CD4-positive, alpha-beta T cell treated with Interferon gamma for 1 hour (primary cell): ENCODE measurements at places on chromosomes 2 and 18.

DNA sequence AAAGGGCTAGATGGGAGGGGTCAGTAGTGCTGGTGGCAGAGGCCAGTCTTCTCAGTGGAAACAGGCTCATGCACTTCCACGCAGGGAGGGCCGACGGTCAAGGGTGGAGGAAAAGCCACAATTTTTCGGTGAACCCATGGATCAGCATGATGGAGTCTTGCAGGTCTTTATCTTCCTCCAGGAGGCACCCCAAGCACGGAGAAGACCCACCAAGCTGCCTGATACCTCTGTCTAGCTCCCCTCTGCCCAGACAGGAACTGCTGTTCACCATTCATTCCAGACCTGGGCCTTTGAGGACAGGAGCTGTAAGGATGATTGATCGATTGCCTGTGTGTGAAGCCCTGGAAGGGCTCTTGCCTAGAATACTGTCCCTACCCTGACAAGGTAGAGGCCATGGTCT lies 2.8 kb upstream of the LRRFIP1 start:
- DNase-seq = no peak

- no peak for DNase-seq
Measured at GRCh38 chr2:96240341-96241038, 25.3 kb downstream of the TMEM127 start.

DNA sequence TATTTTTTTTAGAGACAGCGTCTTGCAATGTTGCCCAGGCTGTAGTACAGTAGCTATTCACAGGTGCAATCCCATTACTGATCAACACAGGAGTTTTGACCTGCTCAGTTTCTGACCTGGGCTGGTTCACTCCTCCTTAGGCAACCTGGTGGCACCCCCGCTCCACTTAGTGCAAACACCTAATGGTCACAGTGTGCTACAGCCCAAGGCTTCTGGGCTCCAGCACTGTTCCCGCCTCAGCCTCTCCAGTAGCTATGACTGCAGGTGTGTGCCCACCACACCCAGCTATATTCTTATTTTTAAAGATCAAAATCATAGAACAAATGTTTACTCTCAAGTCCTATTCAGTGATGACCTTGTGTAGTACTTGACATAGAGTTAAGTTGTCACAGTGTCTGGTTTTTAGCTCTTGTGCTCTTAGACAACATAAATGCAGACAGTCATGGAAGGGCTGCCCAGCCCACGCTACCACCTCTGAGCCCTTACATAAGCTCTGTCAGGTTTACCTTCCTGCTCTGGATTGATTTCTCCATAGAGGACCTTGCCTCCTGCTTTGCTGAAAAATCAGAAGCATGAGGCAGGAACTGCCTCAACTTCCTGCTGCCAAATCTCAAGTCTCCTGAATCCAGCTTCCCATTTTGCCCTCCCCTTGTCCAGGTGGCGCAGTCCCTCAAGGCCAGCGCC lies 82.2 kb upstream of the SLC1A4 start:
- DNase-seq = no peak

- DNase-seq = no peak
Measured at GRCh38 chr2:174337337-174338146, 2.8 kb downstream of the SP9 start.

DNA sequence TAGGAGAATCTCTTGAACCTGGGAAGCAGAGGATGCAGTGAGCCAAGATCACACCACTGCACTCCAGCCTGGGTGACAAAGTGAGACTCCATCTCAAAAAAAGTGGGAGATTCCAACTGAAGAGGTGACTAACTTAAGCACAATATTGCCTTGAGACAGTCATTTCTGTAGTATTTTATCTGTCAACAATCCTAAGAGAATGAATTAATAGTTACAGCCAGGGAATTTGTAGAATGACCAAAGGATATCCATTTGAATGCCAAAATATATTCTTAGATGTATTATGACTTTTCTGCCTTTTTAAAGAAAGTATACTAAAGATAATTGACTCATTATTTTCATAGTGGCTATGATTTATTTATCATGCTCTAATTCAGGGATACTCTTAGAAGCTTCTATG lies 40.7 kb upstream of the CCDC150 start:
- no peak for DNase-seq

DNA sequence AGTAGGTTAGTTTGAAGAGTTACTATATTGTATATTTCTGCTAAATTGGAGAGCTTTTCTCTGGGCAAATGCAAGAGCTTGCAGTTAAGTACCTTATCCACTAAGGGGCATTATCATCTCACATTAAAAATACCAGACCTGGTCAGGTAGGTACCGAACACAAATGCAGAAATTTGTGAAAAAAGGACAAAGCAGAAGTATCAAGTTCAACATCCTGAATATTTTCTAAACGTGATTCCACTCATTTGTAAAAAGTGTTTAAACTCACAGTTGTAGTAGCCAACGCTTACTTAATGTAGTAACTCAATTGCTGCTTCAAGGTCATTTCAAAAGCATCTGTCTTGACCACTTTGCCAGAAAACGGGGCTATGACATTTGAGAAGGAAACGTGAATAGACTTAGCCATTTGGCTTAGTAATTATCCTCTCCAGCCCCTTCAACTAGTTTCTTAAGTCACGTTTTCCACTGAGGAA lies 52.1 kb downstream of the CYRIA start:
- no peak for DNase-seq

- no peak for DNase-seq
Measured at GRCh38 chr2:54388076-54388475, 68.1 kb upstream of the SPTBN1 start.

DNA sequence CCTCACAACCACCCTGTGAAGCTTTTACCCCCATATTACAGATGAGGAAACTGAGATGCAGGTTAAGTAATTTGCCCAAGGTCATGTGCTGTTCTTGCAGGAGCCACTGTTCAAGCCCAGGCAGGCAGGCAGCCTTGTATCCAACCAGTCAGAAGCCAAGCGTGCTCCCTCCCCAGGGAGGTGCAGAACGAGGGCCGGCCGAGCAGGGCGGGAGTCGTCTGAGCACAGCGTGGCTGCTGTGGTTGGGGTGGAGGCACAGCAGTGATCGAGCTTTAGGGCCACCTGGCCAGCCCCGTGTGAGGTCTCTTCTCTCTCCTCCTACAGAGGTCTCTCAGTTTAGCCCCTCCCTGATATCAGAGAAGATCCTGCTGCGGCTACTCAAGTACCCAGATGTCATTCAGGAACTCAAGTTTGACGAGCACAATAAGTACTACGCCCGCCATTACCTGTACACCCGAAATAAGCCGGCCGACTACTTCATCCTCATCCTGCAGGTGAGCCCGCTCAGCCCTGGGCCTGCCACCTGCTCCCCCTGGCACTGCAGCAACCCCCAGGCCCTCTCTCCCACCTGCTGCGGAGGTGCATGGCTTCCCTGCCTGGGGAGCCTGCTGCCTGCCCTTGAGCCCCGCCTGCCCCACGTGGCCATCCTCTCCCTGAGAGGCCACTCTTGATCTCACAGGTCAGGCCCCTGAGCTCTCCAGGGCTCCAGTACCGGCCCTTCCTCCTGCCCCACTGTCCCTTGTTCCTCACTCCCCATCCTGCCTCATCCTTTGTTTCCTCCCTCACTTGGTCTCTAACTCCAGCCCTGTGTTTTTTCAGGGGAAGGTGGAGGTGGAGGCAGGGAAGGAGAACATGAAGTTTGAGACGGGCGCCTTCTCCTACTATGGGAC lies 17.1 kb upstream of the CNNM3 start:
- DNase-seq = no peak

GRCh38 chr2:55478610-55479304 lies 40.8 kb upstream of the CFAP36 start:
- no peak for DNase-seq

- no peak for DNase-seq
Measured at GRCh38 chr2:35973737-35974132, 381.8 kb upstream of the CRIM1 start.

DNA sequence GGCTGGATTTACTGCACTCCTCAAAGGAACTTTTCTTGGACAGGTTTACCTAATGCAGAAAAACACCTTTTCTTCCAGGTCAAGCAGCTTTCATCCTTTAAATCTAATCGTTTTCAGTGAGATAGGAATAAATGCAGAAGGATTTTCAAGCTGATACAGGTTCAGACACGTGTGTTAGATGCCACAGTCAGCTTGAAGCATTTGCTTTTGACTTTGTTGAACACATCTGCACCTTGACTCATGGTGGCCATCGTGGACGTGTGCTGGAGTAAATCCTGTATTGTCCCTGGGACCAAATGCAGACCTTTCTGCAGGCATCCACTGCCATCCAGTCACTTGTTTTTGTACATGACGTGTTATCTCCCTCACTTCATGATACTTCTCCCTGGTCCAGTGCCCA lies 61.9 kb downstream of the KLHL29 start:
- DNase-seq = no peak

DNA sequence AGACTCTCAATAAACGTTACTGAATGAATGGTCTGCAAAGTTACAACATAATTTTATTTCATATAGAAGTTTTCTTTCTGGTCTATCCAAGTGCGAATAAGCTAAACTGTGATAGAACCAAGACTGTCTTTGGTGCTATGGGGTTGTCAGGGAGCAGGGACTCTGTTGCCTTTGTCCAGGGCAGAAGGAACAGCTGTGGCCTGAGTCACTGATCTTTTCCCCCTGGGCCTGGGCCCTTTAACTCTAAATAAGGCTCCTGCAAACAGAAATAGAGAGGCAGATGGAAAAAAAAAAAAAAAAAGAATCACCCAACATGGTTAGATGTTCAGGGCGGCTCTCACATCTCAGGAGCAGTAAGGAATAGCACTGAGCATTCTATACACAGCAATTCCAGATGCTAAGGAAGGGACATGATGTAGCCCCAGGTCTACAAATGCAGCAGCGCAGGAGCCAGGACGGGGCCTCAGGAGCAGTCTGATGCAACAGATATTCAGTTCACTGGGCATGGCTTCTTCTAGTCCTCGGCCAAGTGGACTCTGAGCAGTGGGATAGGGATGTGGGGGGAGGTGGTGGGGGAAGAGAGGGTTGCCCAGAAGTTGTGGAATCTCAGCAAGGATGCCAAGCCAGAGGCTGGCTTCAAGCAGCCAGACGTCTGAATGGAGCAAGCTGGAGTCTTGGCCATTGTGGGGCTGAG lies 247.1 kb upstream of the SIX2 start:
- no peak for DNase-seq

DNA sequence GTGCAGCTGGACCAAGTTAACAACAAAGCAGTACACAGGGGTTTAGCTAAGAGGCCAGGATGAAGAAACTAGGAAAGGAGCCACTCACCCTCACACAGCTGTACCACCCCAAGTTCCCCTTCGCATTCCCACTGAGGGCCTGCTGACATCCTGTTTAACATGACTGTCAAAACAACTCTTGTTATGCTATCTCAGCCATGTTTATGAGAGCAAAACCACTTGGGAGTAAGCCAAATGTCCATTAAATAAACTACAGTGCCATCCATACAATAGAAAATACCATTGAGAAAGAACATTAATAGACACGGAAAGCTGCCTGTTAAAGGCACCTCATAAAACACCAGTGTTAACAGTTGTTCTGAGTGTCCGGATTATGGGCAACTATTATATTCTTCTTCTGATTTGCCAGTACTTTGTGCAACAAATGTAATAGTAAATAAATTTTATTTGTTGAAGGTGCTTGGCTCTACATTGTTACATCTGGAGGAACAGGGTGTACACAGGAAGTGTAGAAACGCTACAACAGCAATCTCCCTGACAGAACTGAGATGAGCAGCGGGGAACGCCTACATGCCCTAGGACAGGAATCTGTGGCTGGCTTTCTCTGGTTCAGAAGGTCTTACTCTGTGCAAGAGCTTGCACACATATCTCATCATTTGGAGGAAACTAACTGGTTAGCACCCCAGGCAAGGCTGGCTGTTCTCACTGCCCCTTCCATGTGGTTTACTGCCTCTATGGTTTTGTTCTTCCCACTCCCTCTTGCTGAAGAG lies 85.6 kb downstream of the EHD3 start:
- no peak for DNase-seq

- no peak for DNase-seq
Measured at GRCh38 chr2:63875559-63876245, 34.0 kb downstream of the UGP2 start.

DNA sequence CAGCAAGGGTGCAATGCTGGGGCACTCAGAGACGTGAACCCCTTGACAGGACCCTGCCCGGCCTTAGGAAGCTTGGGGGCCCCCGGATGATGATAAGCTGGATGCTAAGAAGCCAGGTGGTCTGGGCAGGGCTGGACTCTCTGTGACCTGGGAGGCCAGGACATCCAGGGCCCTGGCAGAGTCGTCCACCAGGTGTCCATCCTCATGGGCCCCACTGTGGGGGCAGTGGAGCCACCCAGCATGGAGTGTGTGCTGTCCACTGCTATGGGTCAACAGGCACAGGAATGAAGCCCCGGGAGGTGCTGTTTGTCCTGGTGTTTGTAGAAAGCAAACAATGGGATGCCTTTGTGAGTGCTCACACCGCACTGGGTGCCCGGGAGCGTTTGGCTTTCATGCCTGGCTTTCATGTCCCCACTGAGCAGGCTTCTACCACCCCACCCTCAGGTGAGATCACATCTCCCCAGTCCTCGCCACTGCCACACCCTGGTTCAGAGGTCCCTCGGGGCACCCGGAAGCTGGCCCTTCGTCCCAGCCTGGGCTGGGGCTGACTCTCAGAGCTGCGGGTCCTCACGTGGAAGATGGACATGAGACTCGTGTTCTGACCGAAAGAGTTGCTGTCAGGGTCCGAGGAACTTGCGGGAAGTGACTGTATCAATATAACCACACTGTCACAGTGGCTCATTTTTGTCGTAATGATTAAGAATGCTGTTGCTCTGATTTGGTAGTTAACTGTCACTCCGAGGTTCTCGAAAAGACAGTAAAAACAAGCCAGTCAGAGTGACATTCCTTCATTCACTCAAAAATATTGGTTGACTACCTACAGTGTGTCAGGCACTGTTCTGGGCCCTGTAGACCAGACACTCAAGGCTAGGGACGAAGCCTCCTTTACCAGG lies 53.3 kb downstream of the INHBB start:
- DNase-seq = no peak

GRCh38 chr2:165682546-165682945 lies 111.5 kb downstream of the GALNT3 start:
- DNase-seq = no peak

DNA sequence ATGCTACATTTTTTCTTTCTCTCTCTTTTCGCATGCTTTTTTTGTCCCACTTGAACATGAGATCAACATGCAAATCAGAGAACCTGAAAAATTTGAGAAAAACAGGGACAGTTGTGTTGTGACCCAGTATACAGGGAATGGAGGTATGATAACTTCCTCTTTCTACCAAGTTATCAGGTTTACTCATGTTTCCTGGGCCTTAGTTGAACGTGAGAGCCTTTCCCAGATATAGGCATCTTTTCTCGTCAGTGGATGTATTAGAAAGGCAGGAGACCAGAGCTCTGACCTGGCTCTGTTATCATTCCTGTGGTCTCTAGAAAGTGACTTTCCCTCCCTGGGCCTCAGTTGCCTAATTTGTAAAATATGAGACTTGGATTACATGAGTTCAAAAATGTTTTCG lies 30.1 kb upstream of the FAM117B start:
- no peak for DNase-seq

GRCh38 chr2:204635478-204635877 lies 90.2 kb downstream of the PARD3B start:
- no peak for DNase-seq

GRCh38 chr2:159506764-159507440 lies 109.4 kb downstream of the BAZ2B start:
- no peak for DNase-seq
